Activated naive CD4-positive, alpha-beta T cell (primary cell): ENCODE measurements at places on chromosomes 5 and 9.
A peak's percentile ranks its signal among the peaks of the same experiment; 100 is the strongest.

DNA sequence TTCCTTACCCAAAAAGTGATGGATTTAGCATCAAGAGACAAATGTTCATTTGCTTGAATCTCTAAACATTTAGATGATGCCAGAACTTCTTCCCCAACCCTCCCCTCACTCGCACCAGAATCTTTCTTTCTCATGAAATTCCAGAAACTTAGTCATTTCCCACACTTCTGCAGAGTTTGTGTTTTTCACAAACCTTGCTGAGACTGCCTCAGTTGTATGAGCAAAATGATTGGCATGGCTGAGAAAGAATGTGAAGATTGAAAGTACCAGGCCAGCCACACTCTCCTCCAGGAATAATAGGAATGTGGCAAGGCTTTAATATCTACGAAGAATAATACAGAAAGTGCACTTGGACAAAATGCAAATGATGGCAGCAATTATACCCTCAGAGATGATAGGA lies 428.3 kb upstream of the CDH6 start:
- no peak for DNase-seq

GRCh38 chr5:17882760-17883488 lies 248.7 kb downstream of the TAF11L14 start:
- DNase-seq, result no peak

- no peak for DNase-seq
Observed at GRCh38 chr5:66213533-66213932, 69.4 kb downstream of the SREK1 start.

GRCh38 chr5:133361922-133362321 lies 250.4 kb downstream of the FSTL4 start:
- DNase-seq, result no peak

- DNase-seq, result no peak
Observed at GRCh38 chr5:54254482-54255198, 55.7 kb downstream of the ARL15 start.

DNA sequence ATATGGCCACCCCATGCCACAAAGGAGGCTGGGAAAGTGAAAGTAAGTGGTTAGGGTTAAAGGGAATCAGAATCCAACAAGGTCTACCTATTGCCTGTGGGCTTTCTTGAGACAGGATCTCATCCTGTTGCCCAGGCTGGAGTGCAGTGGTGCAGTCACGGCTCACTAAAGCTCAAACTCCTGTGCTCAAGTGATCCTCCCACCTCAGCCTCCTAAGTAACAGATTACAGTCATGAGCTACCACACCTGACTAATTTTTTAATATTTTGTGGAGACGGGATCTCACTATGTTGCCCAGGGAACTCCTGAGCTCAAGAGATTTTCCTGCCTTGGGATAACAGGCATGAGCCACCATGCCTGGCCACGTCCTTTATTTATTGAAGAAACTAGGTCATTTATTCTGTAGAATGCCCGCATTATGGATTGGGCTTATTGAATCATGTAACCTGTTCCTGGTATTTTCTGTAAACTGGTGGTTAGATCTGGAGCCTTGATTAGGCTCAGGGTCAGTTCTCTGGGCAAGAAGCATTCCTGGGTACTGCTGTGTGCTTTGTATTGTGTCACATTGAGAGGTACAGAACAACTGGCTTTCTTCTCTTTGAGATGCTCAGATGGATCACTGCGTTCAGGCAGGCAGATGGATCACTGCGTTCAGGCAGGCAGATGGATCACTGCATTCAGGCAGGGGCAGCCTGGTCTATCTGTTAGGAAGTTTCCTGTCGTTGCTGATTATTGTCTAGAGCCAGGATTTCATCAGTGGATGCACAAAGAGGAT lies 41.6 kb downstream of the ERGIC1 start:
- DNase-seq, result no peak

DNA sequence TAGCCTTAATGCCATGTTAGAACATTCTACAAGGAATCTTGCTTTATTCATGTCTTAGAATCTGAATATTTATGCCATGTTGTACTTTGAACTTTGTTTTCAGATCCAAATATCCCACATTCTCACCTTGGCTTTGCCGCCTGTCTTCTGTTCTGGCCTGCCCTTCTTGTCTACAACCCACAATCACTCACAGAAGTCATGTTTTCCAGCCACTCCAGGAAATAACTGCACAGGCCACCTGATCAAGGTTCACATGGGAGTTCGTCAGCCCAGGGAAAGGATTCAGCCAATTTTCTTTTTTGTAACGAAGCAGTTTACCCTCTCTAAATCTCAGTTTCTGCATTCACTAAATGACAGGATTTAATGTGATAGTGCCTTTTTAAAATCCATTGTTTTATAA lies 70.5 kb downstream of the JAKMIP2 start:
- no peak for DNase-seq

GRCh38 chr5:154756868-154757813 lies 2.0 kb downstream of the LARP1 start:
- DNase-seq, result peak; percentile 15
